ENCODE measurements at places on chromosomes 6 and 20. TPM values are rescaled to one million over a fixed set of nuclear protein-coding genes. Genes with fewer than 3 reads are reported as not detected.

Gene KCNQ2
- total RNA-seq: 0.19 TPM

Gene STK38
- 86.5 TPM for total RNA-seq

DNA sequence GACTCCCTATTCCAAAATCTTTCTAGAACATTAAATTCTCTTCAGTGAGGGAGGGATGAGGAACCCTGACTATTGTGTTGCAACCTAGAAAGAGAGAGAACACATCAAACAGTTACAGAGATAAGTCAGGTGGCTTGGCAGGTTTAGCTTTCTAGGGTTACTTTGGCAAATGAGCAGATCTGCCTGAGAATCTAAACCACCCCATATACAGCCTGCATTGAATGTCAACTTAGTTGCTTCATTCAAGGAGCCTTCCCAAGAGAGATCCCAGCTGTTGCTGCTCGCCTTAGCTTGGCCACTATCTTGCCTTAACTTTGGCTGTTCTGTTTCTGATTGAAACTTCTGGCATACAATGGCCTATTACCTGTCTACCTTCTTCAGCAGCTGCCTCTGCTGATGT lies 74.7 kb upstream of the TCF21 start:
- no peak for DNase-seq

DNA sequence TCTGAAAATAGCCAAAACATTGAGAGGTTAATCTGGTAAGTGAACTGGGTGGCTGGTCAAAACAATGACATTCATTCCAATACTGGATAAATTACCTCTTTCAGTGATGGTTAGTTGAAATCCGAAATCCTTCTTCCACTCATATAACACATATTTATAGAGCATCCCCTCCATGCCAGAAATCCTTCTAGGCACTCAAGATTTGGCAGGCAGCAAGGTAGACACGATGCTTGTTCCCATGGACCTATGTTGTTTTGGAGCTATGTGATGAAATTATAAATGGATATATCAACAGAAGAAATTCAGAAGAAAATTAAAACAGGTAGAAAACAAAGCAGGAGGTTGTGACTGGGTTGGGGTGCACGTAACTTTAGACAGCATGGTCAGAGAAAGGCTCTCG lies 26.3 kb upstream of the SNRPB2 start:
- DNase-seq: no peak

DNA sequence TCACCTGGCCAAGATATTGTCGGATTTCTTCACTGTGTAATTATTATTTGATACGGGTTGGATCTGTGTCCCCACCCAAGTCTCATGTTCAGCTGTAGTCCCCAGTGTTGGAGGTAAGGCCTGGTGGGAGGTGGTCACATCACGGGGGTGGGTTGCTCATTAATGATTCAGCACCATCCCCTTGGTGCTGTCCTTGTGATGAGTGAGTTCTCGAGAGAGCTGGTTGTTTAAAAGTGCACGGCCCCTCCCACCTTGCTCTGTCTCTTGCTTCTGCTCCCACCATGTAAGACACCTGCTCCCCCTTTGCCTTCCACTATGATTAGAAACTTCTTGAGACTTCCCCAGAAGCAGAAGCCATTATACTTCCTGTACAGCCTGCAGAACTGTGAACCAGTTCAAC lies 173.9 kb upstream of the PMEPA1 start:
- DNase-seq: no peak

DNA sequence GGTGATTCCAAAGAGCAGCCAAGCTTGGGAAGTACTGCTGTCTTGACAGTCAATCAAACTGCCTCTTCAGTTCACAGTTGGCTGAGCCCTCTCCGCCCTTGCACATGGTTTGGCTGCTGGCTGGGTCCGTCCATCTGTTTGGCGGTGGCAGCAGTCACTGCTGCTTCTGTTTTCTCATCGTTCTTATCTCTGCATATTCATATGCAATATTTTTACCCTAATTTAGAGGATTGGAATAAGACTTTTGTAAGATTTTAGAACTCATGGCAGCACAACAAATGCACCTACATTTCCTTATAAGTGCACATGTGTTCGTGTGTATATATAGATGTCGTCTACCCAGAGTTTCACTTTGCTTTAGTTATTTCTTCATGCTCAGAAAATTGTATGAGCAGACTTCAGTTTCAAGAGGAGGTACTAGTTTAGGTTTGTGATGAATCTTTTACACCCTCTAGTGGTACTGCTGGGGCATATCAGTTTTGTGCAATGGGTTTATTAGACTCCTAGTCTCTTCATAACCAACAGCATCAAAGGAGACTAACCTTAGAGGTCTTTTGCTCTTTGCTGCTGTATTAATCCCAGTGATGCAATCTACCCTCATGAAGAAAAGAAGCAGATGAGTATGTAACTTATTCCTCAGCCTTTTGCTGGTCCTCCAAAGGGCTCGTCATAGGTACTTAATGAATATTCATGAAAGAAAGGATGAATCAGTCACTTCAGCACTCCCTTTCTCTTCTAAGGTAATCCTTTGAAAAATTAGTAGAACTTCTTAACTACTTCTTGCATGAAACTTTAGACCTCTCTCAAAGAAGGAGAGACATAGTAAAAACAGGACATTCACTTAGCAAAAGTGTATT lies 44.3 kb downstream of the KHDC1L start:
- no peak for DNase-seq

Gene IPCEF1
- 46.4 TPM for total RNA-seq

DNA sequence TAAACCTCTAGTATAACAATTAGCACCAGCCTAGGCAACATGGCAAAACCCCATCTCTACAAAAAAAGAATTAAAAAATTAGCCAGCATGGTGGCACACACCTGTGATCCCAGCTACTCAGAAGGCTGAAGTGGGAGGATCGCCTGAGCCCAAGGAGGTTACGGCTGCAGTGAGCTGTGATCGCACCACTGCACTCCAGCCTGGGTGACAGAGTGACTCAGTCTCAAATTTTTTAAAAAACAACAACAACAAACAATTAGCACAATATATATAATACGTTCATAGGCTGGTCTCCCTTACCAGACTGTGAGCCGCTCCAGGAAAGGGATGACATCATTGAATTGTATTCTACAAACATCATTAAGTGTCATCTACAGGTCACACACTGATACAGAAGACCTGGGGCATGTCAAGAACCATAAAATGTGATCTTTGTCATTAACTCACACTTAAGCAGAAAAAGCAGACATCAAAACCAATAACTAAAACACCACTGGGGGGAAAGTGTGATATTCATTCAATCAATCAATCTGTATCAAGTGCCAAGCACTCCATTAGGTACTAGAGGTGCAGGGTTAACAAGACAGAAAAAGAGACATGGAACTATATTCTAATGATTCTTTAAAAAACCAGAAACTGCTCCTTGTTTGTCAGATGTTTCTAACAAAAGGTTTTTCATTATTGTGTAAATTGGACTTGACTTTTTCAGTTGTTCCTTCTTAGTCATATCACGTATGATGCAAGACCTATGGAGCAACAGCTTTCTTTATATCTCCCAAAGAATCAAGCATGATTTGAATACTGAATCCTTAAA lies 17.8 kb downstream of the MAP3K5 start:
- no peak for DNase-seq

Gene TFAP2A
- not detected for total RNA-seq

DNA sequence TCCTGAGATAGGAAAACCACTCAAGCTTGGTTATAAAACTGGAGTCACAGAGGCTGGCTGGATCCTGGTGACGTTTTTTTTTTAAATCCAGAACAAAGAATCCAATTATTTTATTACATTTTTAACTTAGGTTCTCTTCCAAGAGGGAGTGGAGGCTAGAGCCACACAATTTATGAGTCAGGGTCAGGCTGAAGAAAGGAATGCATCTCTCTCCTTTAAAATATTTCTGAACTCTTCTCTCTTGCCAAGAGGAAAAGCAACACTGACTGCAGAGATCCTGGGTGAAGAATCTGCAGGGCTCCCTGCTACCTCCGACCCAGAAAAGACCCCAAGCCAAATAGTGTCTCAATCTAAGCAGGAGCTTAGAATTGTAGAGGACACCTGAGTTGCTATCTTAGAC lies 88.5 kb upstream of the SSTR4 start:
- DNase-seq: no peak

- DNase-seq: no peak
These were observed 168.4 kb upstream of the AHI1 start for GRCh38 chr6:135665935-135666334.

GRCh38 chr6:96925290-96925687 lies 761 bp downstream of the KLHL32 start:
- no peak for DNase-seq

- DNase-seq: no peak
These were observed 19.1 kb downstream of the PCK1 start for GRCh38 chr20:57579898-57580447.

- DNase-seq: no peak
These were observed 65.3 kb downstream of the EDN3 start for GRCh38 chr20:59365611-59366285.

Gene PCK1
- not detected for total RNA-seq

Gene PRSS35
- total RNA-seq: 0.31 TPM

GRCh38 chr6:75579951-75580350 lies 21.7 kb upstream of the SENP6 start:
- DNase-seq: no peak

Gene RAB44
- not detected for total RNA-seq

- DNase-seq: no peak
These were observed 19.0 kb upstream of the SLC16A10 start for GRCh38 chr6:111068109-111068865.

Gene DTNBP1
- 18.3 TPM for total RNA-seq

Gene TMEM170B
- 1.4 TPM for total RNA-seq

Gene LBP
- not detected for total RNA-seq

DNA sequence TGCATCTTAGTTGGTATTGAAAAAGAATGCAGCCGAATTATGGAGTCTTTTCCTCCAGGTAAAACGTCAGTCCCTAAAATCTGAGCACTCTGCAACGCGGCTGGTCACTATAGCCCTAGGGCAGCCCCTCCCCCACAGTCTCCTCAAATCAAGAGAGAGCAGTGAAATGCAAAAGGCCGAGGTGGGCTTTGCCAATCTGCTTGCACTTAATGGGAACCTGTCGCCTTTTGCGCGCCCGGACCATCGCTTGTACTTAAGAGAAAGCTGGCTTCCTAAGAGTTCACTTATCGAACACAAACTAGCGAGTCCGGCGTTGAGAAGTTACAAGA lies 447 bp downstream of the MCM3 start:
- no peak for DNase-seq

Gene RSPH4A
- 0.14 TPM for total RNA-seq

Gene HLA-DPB1
- 43.4 TPM for total RNA-seq

Gene KIF25
- total RNA-seq: not detected

- DNase-seq: no peak
These were observed 56.6 kb downstream of the PCMT1 start for GRCh38 chr6:149806127-149806526.

- DNase-seq: no peak
These were observed 121.1 kb downstream of the CDC5L start for GRCh38 chr6:44508646-44509045.

GRCh38 chr20:31664696-31665354 lies 27.1 kb downstream of the COX4I2 start:
- no peak for DNase-seq

GRCh38 chr6:96787846-96788580 lies 49.3 kb downstream of the GPR63 start:
- DNase-seq: no peak

GRCh38 chr6:154615483-154616025 lies 105.1 kb upstream of the CNKSR3 start:
- no peak for DNase-seq

- no peak for DNase-seq
These were observed 43.9 kb downstream of the ATXN1 start for GRCh38 chr6:16717275-16717942.

DNA sequence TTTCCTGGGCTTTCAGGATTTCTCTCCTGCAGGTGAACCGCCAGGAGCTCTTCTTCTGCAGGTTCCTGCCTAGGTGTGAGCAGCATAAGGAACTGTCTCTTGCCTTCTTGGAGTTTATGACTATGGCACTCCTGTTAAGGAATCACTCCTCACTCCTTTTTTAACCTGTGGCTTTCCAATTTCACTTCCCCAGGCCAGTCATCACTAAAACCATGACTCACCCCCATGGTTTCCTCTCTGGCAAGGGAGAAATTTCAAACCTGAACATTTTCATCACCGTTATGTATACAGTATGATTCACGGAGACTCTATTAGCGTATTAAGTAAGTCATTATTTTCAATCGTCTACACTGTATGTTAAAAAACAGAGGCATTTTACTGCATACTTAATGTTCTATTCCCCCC lies 78.2 kb upstream of the ARID1B start:
- DNase-seq: no peak

Gene LGSN
- total RNA-seq: 0.40 TPM

DNA sequence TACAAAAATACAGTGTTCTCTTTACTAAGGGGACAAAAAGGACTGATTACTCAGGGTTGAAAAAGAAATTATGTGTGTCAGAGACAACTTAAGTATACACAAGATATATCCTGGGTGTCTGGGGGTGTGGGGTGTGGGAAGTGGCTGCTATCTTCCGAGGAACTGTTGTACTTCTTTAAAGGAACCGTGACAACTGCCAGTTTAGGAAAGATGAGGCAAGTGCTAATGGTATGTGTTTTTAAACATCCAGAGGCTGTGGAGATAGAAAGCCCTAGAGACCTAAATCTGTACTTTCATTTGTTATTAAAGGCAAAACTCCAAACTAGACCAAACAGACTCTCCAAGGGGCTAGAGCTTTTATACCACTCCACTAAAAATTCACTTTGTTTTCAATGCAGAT lies 95.6 kb downstream of the SNAP25 start:
- DNase-seq: no peak

Gene C6orf52
- total RNA-seq: 0.54 TPM

DNA sequence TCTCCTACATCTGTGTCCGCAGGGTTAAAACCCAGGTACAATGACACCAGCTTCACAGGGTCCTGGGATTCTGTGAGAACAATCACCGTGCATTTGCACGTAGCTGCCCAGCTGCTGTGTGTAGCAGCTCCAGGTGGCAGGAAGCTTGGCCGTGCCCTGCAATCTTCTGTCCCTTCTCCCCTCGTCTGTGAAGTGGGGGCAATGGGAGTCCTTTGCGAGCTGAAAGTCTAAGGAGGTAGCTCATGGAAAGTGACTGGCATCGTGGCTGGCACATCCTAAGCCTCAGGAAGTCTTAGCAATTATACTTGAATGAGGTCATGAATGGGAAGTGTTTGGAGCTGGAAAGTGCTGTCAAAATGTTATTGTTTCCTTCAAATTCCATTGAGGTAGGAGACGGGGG lies 137.1 kb downstream of the SMOC2 start:
- DNase-seq: no peak

Gene LZTS3
- total RNA-seq: 2.5 TPM

GRCh38 chr20:56773749-56774148 lies 144.6 kb downstream of the TFAP2C start:
- DNase-seq: no peak

DNA sequence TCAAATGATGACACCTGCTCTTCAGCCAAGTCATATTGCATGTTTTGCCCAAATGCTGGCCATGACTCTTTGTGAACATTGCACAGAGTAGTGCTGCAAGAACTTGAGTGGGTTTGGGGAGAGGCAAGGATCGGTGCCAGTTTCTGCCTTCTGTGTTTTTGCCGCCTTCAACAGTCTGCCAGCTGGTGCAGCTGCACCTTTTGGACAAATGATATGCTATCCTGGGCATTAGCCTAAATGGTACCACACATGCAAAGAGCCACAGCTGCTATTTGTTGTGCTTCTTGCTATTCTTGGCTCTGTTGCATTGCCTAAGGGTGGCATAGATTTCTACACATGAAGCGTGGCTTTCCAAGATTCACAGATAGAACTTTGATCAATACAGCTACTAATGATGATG lies 189.0 kb upstream of the CCN2 start:
- DNase-seq: no peak

GRCh38 chr6:28867086-28867409 lies 56.7 kb downstream of the TRIM27 start:
- peak; percentile 37 for DNase-seq

- peak; percentile 63 for DNase-seq
These were observed 16.1 kb downstream of the FGD2 start for GRCh38 chr6:37021356-37022129.

- DNase-seq: no peak
These were observed 172.2 kb downstream of the KIF6 start for GRCh38 chr6:39553029-39553428.

Measured in activated naive CD8-positive, alpha-beta T cell treated with anti-CD3 and anti-CD28 coated beads, Interleukin-2, amount 10 ng/mL, durations not matched to agents 7 days and 5 days (primary cell).